SJSA1 (cell line): ENCODE measurements at places on chromosomes 7 and 10. TPM values are rescaled to one million over a fixed set of nuclear protein-coding genes. Genes with fewer than 3 reads are reported as not detected.

Gene ERVW-1
- total RNA-seq: not detected in 2 replicates

DNA sequence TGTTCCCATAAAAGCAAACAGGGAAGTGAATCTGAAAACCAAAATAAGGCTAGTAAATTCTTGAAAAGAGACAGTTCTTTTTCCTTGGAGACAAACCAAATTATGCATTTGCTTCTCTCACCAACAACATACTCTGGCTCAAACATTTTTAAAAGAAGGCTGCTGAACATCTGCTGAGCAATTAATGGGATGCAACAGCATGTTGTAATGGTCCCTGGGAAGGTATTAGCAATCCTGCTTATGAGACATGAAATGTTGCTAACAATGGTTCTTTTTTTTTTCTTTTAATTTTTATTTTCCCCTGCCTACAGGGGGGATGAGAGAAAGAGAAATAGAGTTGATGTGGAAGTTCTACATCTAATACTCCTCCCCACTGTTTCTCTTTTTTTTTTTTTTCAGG, 572.1 kb downstream of the SORCS1 start:
- DNase-seq: no peak

- DNase-seq: no peak
Observed at GRCh38 chr10:34119456-34119855, 695.6 kb downstream of the PARD3 start.

Gene MICALL2
- total RNA-seq: 4.0 and 7.7 TPM in 2 replicates

GRCh38 chr10:89364531-89364930, 13.3 kb upstream of the IFIT1B start:
- DNase-seq: no peak

GRCh38 chr10:35640951-35641675, 983 bp downstream of the FZD8 start:
- DNase-seq: peak; percentile 80

GRCh38 chr10:126390324-126390723, 2.0 kb upstream of the ADAM12 start:
- DNase-seq: no peak

- peak; percentile 4 for DNase-seq
Observed at GRCh38 chr10:125201108-125201524, 40.8 kb upstream of the CTBP2 start.

Gene XRCC2
- 6.8 and 12.1 TPM in 2 replicates for total RNA-seq

Gene PCLO
- total RNA-seq: 1.1 and 2.7 TPM in 2 replicates
